ENCODE measurements at places on chromosomes 5 and 9. TPM values are rescaled to one million over a fixed set of nuclear protein-coding genes. Genes with fewer than 3 reads are reported as not detected.
A peak's percentile ranks its signal among the peaks of the same experiment; 100 is the strongest.

The SLC22A4 gene
- 2.3 TPM for total RNA-seq

The NUTM2F gene
- total RNA-seq, result not detected

The HTR1A gene
- 18.3 TPM for total RNA-seq

The GRXCR2 gene
- total RNA-seq, result not detected

The ANKRD31 gene
- 1.0 TPM for total RNA-seq

The SLC44A1 gene
- 94.0 TPM for total RNA-seq

The PROB1 gene
- total RNA-seq, result 2.3 TPM

The DMRT3 gene
- 4.5 TPM for total RNA-seq

The C9orf153 gene
- 1.3 TPM for total RNA-seq

The CDKN2B-AS1 gene
- total RNA-seq, result 2.2 TPM

The COL15A1 gene
- total RNA-seq, result 0.60 TPM

The GABRA1 gene
- total RNA-seq, result 206 TPM

- no peak for DNase-seq
Measured at GRCh38 chr5:9947225-9947714, 302.4 kb downstream of the ATPSCKMT start.

GRCh38 chr5:90549223-90549622 is 9.4 kb upstream of the ADGRV1 start:
- DNase-seq, result no peak

- DNase-seq, result no peak
Measured at GRCh38 chr5:81848362-81848880, 97.5 kb upstream of the SSBP2 start.

DNA sequence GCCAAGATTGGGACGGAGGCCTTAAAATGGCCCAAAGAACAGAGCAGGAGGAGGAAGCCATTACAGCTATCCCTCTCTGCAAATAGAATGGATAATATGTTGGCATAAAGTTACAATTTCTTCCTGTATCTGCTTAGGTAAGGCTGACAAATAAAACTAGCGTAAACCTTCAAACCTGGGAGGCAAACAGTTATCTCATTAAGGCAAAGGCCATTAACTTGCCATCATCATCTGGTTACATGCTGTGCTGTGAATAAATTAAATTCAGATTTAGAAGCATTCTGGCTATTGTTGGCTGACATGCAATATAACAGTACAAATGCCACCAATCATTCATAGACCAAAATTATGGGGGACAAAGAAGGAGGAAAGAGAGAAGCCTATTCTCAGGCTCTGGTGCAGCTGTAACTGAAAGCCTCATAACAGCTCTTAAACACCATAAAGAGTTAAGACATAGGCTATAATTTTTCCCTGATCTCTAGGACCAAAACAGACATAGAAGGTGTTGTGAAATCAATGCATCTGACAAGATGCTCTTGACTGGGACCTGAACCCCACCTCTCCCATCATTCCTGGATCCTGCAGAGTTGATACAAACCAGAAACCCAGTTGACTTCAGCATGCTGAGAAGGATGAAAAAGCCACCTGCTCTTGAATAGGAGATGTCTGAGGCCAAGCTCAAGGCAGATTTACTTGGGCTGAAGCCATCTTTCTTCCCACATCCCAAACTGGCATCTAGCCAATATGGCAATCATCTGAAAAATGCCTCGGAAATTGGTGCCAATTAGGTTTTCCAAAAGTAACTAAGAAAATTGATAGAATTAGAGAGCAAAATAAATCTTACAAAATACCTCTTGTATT is 62.5 kb downstream of the PLCXD3 start:
- no peak for DNase-seq

DNA sequence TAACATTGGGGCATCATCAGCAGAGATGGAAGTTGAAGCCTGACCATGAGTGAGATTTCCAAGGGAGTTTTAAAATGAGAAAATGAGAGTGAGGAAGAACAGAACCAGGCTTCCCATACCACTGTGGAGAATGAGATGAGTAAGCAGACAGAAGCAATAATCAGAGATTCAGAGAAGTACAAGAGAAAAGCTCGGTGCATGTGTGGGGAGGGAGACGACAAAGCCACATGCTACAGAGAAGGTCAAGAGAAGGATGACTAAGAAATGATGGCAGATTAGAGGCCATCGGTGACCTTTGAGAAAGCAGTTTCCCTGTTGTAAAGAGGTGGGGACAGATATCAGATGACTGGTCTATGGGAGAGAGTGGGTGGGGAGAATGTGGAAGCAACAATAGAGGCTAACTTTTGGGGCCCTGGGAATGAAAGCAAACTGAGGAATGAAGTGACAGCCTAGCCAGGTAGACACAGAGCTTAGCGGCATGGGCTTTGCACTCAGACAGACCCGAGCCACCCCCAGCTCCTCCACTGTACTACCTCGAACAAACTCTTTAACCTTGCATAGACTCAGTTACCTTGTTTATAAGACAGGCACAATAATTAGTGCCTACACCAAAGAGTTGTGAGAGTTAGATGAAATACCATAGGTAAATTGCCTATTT is 207.7 kb downstream of the PIK3R1 start:
- no peak for DNase-seq

- peak; percentile 89 for DNase-seq
Measured at GRCh38 chr9:133788819-133789717, 50.9 kb upstream of the SARDH start.

- DNase-seq, result no peak
Measured at GRCh38 chr5:79378510-79379186, 135.3 kb downstream of the HOMER1 start.

DNA sequence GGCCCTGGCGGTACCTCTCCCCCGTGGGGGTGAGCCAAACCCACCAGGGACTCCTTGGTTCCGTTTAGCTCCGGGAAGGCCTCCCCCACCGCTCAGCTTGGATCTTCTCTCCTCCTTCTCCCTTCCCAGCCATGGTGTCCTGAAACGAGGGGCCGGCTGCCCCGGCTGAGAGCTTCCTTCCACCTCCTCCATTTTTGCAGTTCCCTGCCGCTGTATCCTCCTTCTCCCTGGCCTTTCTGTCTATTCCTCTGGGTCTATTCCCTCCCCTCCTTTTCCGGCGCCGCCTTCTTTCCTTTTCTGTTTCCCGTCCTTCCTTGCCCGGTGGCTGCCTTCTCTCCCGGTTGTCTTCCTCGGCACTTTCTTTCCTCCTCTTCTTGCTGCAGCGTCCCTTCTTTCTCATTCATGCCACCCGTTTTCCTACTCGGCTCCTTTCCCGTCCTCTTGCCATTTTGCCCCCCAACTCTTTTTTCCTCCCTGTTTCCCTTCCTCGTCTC is 110.4 kb downstream of the LIFR start:
- DNase-seq, result no peak

- DNase-seq, result peak; percentile 80
Measured at GRCh38 chr5:138953387-138954256, 78.5 kb upstream of the LRRTM2 start.

DNA sequence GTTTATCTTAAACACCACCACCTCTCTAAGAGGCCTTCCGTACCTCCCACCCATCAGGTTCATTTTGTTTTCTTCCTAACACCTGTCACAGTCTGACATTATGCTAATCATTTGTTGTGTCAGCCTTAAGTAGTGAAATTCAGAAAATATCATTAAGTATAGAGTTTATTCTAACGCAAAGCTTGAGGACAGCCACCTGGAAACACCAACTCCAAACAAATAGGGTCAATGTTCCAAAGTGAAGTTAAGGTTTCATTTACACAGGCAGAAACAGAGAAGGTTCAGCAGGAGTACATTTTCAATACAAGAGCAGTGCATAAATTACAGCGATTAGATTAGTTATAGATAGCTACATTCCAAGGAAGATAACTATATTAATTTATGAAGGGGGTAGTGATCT is 1.3 kb upstream of the SMC5 start:
- no peak for DNase-seq

DNA sequence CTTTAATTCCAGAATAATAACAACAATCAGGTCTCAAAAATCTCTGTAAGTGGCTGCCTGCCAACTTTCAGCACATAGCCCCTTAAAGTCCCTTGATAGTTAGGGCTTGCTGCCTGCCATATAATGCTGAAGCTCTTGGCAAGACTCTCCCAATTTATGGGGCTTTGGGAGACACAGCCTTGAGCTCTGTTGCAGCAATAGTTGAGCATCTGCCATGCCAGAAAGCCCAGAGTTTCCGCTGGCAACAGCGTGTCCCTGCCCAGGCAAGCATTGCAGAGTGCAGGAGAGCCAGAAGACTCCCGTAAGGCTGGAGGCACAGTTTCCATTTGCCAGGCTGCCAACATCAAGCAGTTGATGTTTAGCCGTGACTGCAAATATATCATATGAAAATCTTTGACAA is 678.5 kb upstream of the NUDT12 start:
- DNase-seq, result no peak

GRCh38 chr5:94847726-94848125 is 229.3 kb downstream of the SLF1 start:
- DNase-seq, result no peak

- DNase-seq, result no peak
Measured at GRCh38 chr9:117714282-117714681, 10.1 kb downstream of the TLR4 start.

- DNase-seq, result no peak
Measured at GRCh38 chr5:136679233-136679632, 313.9 kb upstream of the TRPC7 start.

DNA sequence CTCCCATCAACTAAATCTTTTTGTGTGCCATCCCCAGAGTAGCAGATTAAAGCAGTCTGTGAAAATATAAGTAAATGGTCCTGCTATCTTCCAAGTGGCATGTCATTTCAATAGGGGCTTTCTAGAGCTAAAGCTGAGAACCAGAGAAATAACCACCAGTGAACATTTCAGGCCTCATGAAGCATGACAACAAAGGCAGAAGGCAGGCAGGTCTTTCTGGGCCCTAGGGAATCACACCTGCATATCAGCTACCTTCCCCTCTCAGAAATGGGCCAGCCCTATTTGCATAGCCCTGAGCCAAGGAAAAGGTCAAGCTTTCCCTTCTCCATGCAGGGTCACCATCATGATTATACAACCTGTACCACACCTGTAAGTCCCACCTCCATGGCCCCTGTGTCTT is 205.3 kb downstream of the DEPDC1B start:
- no peak for DNase-seq

GRCh38 chr9:19464061-19464763 is 55.4 kb downstream of the ACER2 start:
- no peak for DNase-seq

DNA sequence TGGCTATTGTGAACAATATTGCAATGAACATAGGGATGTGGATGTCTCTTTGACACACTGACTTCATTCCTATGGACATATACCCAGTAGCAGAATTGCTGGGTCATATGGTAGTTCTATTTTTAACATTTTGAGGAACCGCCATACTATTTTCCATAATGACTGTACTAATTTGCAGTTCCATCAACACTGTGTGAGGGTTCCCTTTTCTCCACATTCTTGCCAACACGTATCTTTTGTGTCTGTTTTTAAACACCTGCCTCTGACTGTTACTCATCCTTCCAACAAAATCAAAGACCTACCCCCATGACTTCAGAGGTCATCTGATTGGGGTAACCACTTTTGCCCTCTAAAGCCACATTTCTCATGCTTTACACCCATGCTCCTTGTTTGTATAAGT is 133.5 kb downstream of the MED27 start:
- no peak for DNase-seq

GRCh38 chr5:51960617-51961121 is 577.4 kb downstream of the ISL1 start:
- DNase-seq, result no peak

- no peak for DNase-seq
Measured at GRCh38 chr9:84394036-84394435, 53.5 kb upstream of the SLC28A3 start.

GRCh38 chr9:121201045-121201737 is 478 bp downstream of the RAB14 start:
- peak; percentile 67 for DNase-seq

GRCh38 chr9:114746591-114747346 is 59.1 kb downstream of the TNFSF15 start:
- no peak for DNase-seq

GRCh38 chr5:172903790-172904189 is 55.4 kb upstream of the RPL26L1 start:
- no peak for DNase-seq

DNA sequence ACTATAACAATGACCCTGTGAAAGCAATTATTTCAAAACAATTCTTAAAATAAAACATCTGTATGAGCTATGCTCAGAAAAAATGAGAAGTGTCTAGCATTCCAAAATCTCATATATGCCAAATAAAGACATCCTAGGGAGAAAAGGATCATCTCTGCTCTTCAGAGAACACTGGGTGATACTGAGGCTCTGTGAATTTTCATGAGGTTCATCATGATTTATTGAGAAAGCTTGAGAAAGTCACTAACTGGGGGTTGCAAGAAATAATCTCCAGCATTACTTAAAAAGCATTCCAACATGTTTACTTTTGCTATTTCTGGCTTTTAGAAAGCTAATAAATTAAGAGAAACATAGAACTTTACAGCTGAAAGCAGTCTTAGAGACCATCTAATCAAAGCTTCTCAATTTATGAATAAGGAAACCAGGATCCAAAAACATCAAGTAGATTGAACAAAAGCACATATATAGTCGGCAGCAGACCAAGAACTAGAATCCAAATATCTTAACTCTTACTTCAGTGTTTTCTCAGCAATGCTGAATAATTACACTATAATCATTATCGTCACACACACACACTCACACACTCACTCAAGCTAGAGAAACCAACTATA is 372.8 kb downstream of the NR2F1-AS1 start:
- no peak for DNase-seq

GRCh38 chr5:158436271-158437065 is 577.5 kb upstream of the CLINT1 start:
- DNase-seq, result no peak

DNA sequence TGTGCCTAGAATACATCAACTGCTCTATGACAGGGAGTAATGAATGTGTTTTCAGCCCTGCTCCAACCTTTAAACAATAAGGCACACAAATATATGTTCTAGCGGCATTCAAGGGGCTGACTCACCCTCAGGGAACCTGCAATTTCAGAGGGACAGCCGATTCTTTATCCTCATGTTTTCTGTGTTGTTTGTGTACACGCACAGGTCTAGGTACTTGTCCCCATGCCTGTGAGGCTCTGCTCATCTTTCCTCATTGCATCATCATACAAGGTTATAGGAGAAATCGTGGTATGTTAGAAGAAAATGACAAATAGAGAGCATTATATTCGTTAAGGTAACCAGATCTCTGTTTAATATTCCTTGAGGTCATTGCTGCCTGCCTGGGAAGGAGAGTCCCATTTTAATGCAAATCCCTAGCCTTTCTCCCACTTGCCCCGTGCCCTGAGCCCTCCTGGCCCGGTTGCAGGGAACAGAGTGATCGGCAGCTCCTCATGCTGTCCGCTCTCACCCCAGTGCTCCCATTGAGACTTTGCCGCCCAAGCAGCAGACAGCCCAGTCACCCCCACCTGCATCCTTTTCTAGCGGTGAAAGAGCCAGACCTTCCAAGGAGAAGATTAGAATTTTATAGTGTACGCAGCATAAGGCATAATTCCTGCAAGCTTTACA is 14.6 kb downstream of the MAP1B start:
- no peak for DNase-seq

GRCh38 chr9:70994582-70994981 is 126.8 kb downstream of the TRPM3 start:
- DNase-seq, result no peak

- DNase-seq, result no peak
Measured at GRCh38 chr5:171593976-171594375, 174.5 kb downstream of the FGF18 start.
